ENCODE measurements at places on chromosomes 5 and 9.
A peak's percentile ranks its signal among the peaks of the same experiment; 100 is the strongest.

DNA sequence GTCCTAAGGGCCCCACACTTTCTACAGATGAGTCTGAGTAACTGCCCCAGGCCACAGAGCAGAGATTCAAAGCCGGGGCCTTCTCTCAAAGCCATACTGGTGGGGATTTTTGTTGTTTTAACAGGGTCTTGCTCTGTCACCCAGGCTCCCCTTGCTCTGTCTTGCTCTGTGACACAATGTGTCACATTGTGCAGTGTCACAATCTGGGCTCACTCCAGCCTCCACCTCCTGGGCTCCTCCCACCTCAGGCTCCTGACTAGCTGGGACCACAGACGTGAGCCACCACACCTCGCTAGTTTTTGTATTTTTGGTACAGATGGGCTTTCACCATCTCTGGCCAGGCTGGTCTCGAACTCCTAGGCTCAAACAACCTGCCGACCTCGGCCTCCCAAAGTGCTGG, 8.6 kb downstream of the AGPAT2 start:
- no peak for DNase-seq

- no peak for DNase-seq
Observed at GRCh38 chr9:95493402-95493801, 23.4 kb downstream of the PTCH1 start.

- DNase-seq, result no peak
Observed at GRCh38 chr9:70121818-70122436, 78.3 kb downstream of the MAMDC2 start.

- DNase-seq, result no peak
Observed at GRCh38 chr5:62592558-62592957, 13.9 kb downstream of the LRRC70 start.

- DNase-seq, result peak; percentile 25
Observed at GRCh38 chr9:21559402-21560280, 77.5 kb upstream of the IFNE start.

DNA sequence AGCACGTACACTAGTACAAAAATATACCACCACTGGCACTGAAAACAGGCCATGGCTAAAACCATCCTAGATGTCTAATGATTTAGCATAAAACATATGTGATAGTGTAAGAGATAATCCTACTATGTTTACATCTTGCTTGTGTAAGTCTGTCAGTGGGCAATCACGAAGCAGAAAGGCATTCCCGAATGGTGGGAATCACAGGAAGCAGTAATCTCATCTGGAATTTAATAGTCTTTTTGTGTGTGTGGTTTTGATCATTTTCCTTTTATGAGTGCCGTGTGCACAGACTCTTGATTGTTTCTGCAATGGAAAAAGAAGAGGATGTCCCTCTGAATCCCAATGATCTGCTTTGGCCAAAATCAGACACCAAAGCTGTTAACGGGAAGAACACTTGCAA, 200.5 kb downstream of the EBF1 start:
- DNase-seq, result no peak

- DNase-seq, result no peak
Observed at GRCh38 chr9:108565651-108566378, 290.0 kb downstream of the ACTL7B start.

GRCh38 chr5:109853377-109853776, 163.7 kb downstream of the MAN2A1 start:
- DNase-seq, result no peak

DNA sequence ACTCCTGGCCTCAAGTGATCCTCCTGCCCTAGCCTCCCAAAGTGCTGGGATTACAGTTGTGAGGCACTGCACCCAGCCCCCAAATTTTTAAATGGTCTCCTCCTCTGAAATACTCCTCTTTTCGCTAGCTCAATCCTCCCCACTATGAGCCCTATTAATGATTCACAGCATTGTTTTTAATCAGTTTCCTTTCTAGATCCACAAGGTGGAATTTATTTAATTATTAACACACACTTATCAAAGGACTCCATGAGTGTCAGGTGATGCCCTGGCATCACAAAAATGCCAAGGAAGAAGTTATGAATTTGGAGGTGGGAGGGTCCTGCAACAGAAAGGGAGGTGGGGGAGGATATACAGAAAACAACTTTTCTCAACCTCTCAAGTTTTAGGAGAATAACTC, 806.5 kb downstream of the PRELID2 start:
- no peak for DNase-seq

GRCh38 chr5:15191012-15191411, 309.0 kb upstream of the FBXL7 start:
- no peak for DNase-seq

- peak; percentile 8 for DNase-seq
Observed at GRCh38 chr9:69121155-69122081, 52.7 kb upstream of the TJP2 start.

DNA sequence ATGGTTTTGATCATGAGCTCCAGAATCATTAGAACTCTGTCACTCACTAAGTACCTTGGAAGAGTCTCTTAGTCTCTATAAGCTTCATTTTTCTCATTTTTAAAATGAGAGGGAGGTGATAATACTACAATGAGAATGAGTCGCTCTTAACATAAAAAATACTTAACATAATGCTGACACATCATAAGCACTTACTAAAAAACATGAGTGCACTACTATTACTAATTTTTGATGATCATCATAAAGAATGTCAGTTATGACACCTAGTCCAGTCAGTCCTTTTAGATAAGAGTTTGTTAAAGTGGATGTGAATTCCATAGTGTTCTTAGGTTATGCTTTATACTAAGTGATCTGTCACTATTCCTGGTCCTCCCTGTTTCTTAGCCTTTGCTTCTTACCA, 200.4 kb upstream of the SLC24A2 start:
- no peak for DNase-seq

DNA sequence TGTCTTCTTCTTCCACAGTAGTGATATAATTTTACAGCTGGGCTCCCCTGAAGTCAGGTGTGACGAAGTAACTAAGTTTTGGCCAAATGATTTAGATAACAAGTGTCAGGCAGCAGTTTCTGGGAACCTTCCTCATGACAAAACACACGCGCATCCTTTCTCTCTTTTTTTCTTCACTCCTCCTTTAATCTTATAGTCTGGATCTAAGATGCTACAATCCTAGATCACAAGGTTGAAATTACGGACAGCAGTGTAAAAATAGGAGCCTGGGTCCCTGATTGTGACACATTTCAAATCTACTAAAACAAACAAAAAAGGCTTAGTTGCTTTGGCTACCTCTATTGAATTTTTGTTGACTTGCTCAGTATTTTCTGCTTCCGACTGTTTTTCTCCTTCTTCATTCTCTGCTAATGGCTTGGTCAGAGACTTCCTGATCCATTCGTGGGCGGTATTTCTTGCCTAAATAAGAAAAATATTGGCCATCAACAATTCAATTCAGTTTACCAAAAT, 36.1 kb downstream of the FAM114A2 start:
- DNase-seq, result no peak

All from CD4-positive, alpha-beta T cell treated with Interleukin-2 at 100 ng/mL for 4 hours (primary cell).